ENCODE measurements at places on chromosomes 11 and 22.

DNA sequence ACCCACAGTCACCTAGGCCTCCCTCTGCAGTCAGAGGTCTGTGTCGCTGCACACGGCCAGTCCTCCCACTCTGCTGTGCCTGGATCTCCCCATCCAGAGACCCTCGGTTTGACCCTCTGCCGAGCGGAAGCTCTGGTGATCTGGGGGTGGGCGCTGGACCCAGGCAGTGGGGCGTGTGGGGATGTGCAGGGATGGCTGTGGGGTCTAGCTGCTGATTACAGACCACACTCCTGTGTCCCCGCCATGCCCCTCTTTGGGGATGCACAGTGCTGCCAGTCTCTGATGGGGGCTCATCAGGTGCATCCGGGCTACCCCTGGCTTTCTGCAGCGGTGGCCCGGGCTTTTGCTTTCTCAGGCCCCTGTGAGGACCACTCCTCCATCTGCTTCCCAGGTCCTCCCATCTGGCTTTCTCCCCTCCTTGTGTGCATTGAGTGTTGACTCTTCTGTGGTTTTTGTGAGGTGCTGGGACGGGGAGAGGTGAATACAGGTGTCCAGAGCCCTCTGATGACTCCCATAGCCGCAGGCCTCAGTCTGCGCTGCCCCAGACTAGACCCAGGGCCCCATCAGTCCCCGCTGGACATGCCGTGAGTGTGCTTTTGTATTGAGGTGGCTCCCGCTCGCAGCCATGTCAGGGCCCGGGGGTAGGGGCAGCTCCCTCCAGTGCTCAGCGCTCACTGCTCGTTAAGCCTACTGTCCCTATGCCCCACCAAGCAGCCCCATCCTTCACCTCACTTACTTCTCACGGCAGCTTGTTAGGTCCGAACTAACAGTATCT lies 251.6 kb downstream of the TBC1D22A start:
- DNase-seq: no peak

GRCh38 chr11:15141381-15141780 lies 26.7 kb downstream of the INSC start:
- no peak for DNase-seq

GRCh38 chr11:1691026-1691877 lies 5.7 kb upstream of the KRTAP5-6 start:
- no peak for DNase-seq

DNA sequence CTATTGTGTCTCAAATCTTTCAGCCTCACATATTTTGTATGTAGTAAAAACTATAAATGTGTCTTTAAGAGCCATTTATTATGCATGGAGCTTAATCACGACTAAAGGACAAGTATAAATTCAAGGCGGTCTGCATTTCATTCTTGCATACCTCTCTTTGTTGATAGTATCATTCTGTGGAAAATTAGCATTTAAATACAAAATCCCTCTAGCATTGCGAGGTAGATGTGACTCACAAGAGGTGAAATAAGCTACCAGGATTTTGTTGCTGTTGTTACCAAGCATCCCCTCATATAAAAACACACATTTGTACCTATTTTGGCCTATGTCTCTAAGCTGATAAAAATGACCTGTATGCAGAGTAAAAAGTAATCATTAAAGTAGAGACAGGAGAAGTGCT lies 537.4 kb upstream of the LUZP2 start:
- DNase-seq: no peak

DNA sequence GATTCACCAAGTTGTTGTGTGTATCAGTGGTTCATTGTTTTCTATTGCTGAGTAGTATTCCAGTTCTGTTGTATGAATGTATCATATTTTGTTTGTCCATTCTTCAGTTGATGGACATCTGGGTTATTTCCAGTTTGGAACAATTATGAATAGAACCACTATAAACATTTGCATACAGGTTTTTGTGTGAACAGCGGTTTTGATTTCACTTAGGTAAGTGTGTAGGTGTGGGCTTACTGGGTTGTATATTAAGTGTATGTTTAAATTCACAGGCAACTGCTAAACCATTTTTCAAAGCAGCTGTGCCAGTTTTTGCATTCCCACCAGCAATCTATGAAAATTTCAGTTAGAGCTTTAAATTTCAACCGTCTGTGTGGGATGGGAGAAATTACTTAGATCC lies 217.8 kb downstream of the NELL1 start:
- no peak for DNase-seq

GRCh38 chr22:19396561-19396933 lies 35.0 kb downstream of the HIRA start:
- no peak for DNase-seq

DNA sequence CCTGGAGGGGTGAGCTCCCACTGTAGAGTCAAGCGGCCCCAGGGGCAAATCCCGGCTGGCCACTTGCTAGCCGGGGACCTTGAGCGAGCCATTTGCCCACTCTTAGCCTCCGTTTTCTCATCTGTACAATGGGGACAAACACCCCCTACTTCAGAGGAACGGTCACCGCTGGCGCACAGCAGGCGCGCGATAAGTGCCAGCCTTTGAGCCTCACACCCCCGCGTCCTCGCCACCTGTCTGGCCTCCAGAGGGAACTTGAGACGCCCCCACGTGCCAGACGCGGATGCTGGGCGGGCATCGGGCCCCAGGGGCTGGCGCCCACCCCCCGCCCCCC lies 72.6 kb upstream of the TCF20 start:
- DNase-seq: no peak

- DNase-seq: no peak
These were observed 96.9 kb downstream of the MTMR3 start for GRCh38 chr22:29979777-29980321.

GRCh38 chr11:83019888-83020579 lies 51.7 kb downstream of the RAB30 start:
- DNase-seq: no peak

DNA sequence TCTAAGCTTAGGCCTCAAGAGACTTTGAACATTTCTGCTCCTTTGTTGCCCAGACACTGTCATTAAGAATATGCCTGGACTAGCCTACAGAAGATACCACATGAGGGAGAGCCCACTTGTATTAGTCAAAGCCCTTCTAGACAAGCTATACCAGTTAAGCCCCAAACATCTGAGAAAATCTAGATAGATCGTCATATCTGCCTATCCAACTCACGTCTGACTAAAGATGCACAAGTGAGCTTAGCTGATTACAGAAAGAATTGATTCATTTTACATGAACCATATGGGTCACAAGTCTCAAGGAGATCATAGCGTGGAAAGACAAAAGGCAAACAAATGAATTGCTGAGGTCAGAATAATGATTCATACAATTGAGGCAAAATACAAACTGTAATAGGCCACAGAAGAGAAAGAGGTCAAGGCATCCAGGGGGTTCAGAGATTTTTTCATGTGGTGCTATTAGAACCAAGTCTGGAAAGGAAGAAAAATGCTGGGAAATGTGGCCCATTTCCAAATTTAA lies 1155.5 kb upstream of the TENM4 start:
- no peak for DNase-seq

DNA sequence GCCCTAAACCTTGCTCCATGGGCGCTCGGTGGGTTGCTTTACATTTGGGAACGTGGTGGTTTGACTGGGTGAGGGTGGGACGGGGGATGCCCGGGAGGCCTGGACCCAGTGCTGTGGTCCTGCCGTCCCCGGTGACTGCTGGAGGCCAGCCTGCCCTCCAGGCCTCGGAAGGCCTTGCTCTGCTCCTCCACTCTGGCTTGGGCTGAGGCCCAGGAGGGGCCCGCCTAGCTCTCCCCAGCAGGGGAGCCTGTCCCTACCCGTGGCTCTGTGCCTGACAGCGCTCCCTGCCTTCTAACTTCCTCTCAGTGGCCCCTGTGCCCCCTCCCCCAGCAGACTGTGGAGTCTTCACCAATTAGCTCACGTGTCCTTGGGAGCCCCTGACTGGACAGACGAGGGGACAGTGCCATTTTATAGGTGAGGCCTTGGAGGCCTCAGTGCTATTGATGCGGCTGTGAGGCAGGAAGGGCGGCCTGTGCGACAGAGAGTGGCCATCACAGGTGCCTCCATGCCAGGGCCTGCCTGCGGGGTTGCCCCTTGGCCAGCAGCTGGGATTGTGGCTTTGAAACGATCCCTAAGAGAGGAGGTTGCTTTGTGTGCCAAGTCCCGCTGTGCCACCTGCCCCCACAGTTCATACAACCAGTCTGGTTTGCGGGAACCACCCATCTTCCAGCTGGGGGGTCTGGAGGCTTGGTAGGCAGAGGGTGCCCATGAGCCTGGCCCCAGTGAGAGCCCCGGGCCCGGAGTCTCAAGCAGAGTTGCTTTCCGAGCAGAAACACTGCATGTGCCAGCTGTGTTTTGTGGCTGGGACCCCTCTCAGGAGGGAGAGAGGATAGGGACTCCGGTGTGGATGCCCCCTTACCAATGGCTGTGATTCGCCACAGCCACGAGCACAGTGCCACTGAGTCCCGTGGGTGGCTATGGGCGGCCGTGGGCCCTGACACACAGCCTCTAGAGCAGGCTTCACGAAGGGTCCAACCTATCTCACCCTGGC lies 17.7 kb downstream of the TPCN2 start:
- DNase-seq: no peak

- DNase-seq: no peak
These were observed 40.0 kb downstream of the RNF141 start for GRCh38 chr11:10500757-10501684.

- no peak for DNase-seq
These were observed 49.2 kb downstream of the CD6 start for GRCh38 chr11:61020551-61021235.

- DNase-seq: no peak
These were observed 2.6 kb upstream of the PANX2 start for GRCh38 chr22:50167689-50168489.

- no peak for DNase-seq
These were observed 37.5 kb downstream of the BIRC2 start for GRCh38 chr11:102384419-102385079.

DNA sequence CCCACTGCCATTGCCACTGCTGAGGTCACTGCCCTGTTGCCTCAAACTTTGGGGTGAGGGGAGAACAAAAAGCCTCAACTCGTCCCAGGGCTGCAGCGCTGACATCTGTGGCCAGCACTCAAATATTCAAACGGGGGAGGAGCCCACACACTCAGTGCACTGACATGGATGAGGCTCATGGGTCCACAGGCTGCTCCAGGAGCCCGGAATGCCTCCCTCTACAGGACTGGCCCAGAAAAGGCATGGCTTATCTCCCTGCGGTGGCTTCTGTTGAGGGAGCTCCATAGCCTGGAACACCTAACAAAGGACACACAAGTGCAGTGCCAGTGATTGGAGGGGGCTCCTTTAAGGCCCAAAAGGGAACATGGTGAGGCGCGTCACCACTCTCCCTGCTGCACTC lies 341.1 kb upstream of the LUZP2 start:
- no peak for DNase-seq

- no peak for DNase-seq
These were observed 43.6 kb downstream of the OR2AG2 start for GRCh38 chr11:6727971-6728760.

DNA sequence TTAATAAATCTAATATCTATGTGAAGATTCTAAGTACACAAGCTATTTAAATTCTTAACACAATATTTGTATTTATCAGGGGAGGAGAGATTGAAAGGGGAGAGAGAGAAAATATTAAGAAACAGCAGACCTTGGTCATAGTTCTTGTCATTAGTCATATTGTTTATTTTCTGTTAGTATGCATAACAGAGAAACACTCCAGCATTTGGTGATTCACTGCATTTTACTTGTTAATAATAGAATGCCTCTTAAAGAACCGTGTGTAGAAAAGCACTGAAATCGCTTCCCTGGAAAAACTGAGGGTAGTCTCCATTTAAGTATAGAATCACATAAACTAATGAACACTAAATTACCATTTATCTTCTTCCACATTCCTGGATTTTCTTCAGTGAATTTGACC lies 122.7 kb upstream of the TRPC6 start:
- DNase-seq: no peak

- no peak for DNase-seq
These were observed 183.5 kb downstream of the KIRREL3 start for GRCh38 chr11:126817096-126817495.

GRCh38 chr11:18203723-18204122 lies 31.1 kb downstream of the MRGPRX4 start:
- no peak for DNase-seq

DNA sequence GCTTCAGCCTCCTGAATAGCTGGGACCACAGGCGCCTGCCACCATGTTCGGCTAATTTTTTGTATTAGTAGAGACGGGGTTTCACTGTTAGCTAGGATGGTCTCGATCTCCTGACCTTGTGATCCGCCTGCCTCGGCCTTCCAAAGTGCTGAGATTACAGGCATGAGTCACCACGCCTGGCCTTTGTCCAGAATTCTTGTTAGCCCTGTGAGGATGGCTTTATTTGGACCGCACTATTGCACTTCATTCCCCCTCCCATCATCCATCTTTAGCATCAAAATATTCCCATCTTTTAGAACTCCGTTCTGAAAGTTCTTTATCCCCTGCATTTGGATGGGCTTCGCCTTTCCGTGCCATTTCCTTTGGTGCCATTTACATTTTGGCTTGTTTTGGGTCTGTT lies 2.6 kb downstream of the SAMM50 start:
- no peak for DNase-seq

GRCh38 chr22:42443240-42444076 lies 11.3 kb upstream of the NFAM1 start:
- no peak for DNase-seq

DNA sequence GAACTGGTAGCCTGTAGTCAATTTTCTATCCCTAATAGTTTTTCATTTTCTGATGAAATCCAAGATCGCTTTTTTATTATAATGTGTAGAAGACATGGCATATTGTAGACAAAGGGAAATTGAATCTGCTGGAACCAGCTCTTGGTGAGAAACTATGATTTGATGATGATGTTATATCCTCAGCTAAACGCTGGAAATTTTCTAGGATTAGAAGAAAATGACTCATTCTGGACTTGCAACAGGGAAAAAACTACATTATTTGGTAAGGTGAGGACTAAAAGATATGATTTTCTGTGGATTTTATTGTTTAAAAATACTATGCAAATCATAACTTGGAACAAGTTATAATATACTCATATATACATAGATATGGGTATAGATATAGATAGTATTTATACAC lies 14.1 kb upstream of the PGM2L1 start:
- no peak for DNase-seq

DNA sequence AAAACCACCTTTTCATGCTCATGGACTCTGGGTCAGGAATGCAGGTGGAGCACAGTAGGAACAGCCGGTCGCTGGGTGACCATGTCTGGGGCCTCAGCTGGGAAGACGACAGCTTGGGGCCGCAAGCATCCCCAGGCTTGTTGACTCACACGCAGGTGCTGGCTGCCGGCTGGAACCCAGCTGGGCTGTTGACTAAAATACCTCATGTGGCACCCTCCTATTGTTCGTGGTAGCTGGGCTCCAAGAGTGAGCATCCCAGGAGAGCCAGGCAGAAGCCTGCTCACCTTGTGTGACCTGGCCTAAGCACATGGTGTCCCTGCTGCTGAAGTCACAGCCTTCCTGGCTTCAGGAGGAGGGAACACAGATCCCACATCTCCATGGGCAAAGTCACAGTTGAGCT lies 9.4 kb downstream of the DPP3 start:
- DNase-seq: no peak

DNA sequence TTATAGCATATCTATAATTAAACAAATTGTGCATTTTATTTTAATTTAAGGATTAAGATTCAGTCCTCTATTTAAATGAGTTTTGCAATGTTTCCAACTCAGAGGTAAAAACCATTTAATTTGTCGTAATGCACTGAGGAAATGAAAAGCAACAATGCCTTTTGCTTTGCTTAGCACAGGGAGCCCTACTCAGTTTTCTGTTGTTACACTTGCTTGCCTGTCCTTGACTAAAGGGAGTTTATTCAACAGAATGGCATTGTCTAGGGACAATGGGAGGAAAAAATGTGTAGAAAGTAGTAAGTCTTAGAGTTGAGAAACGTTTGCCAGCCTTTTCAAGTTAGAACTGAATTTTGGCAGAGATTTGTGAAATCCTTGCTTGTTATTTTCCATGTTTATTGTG lies 734.2 kb upstream of the ANO3 start:
- DNase-seq: no peak
